ENCODE measurements at places on chromosomes 1 and 21. TPM values are rescaled to one million over a fixed set of nuclear protein-coding genes. Genes with fewer than 3 reads are reported as not detected.

DNA sequence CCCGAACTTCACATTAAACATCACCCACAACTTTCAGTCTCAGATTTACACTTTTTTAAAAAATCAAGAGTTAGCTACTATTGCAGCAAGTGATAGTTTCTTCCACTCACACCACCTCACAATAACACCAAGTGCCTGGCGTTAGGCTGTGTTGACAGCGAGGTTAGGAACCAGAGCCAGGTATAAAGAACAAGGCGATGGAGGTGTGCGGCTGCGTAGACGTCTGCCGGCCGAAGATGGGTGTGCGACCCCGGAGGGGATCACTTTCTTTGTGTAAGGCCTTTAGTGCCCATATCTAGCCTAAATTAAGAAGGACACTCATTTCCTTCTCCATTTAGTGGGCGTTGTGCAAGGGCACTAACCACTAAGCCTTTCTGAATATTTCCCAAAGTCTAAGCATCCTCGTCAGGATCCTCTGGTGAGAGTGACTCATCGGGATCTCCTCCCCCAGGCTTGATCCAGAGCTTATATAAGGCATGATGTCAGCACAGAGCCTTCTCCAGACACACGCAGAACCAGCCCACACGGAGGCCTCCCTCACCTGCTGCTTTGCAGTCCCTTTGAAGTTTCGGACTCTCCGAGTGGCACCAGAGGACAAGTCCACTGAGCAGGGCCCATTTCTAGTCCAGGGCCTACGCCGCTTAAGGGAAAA lies 11.8 kb downstream of the NHLH2 start:
- no peak for DNase-seq

The SH2D5 gene
- total RNA-seq: 0.30 TPM

The SFN gene
- 254 TPM for total RNA-seq

- DNase-seq: no peak
Measured at GRCh38 chr1:119595606-119596005, 52.5 kb downstream of the ZNF697 start.

GRCh38 chr1:66140072-66140471 lies 347.4 kb downstream of the PDE4B start:
- no peak for DNase-seq

Measured in skin of body (tissue), 3 donors.